ENCODE measurements at places on chromosomes 2 and 18.

GRCh38 chr2:63842149-63843061 is 709 bp downstream of the UGP2 start:
- peak overlapping the region; percentile 99 for H3K27ac ChIP-seq
- H3K36me3 ChIP-seq, result no peaks in the 10 kb centered on the region
- no peaks in the 10 kb centered on the region for H3K27me3 ChIP-seq

GRCh38 chr2:182359027-182359989 is 67.5 kb downstream of the PDE1A start:
- peak overlapping the region; percentile 52 for H3K27ac ChIP-seq
- no peak overlapping the region for H3K4me3 ChIP-seq
- H3K27me3 ChIP-seq, result no peaks in the 10 kb centered on the region
- H3K36me3 ChIP-seq, result no peaks in the 10 kb centered on the region
- H3K4me1 ChIP-seq, result no peaks in the 10 kb centered on the region

GRCh38 chr18:46445522-46446313 is 211.3 kb downstream of the LOXHD1 start:
- no peaks in the 10 kb centered on the region for H3K27me3 ChIP-seq
- peak; percentile 32 for DNase-seq
- H3K36me3 ChIP-seq, result peaks cover 7% of the 10 kb centered on the region

- H3K27me3 ChIP-seq, result no peaks in the 10 kb centered on the region
- no peaks in the 10 kb centered on the region for H3K36me3 ChIP-seq
- H3K27ac ChIP-seq, result no peak overlapping the region
Observed at GRCh38 chr18:6022074-6022444, 126.7 kb upstream of the TMEM200C start.
